Esophagus squamous epithelium (tissue), 5 donors: ENCODE measurements at places on chromosomes 6 and 20. TPM values are rescaled to one million over a fixed set of nuclear protein-coding genes. Genes with fewer than 3 reads are reported as not detected.

DNA sequence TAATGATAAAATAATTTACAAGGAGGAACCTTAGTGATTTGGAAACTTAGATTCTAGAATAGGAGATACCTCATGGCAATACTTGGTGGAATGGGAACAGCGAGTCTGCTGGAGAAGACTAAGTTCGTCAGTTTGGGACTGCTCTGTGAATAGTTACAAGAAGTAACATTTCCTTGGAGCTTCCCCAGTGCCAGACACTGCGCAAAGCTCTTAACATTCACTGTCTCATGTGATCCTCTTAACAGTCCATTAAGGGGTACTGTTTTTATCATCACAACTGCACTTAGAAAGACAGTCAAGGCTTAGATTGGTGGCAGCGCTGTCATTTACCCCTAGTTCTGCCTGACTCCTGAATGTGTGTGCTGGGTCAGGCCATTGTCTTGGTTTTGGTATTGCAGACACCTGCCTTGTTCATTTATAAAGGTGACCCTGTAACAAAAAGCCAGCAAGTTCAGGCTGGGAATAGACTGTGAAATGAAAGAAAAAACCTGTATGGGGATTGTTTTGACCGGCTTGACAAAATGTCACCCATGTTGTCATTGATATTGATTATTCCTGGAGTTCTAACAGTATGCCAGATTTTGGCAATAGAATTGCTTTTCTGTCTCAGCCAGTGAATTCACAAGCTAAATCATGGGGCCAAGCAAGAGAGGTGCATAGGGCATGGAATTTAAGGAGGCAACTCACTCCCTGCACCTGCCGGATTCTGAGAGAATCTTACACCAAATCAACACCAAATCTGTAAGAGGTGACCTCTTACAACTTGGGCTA, 118.4 kb downstream of the SASH1 start:
- H3K4me3 ChIP-seq, result no peak overlapping the region
- H3K36me3 ChIP-seq, result no peaks in the 10 kb centered on the region
- no peak for DNase-seq
- H3K4me1 ChIP-seq, result peaks cover 57% of the 10 kb centered on the region
- H3K27ac ChIP-seq, result no peak overlapping the region

The STMND1 gene
- total RNA-seq, result not detected

DNA sequence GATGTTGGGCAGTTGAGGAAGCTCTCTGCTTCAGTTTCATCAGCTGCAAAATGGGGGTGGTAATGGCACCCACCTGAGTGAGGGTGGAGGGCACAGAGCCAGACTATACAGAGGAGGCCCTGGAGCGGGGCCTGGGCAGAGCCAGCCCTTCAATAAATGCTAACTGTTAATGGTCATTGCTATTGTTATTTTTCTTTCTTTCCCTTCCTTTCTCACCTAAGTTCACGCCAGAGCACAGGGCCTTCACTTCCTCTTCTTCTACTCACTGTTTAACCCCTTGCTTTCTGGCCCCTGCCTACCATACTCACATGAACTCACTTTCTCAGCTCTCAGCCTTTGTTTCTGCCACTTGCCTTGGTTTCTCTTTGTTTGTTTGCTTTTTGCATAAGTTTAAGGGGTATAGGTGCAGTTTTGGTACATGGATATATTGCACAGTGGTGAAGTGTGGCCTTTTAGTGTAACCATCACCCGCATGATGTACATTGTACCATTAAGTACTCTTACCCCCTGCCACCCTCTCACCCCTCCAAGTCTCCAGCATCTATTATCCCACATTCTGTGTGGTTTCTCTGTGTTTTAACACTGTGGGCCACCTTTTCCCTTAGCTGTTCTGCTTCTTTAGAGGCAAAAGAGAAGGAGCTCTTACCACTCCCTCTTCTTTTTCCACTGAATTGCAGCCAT, 7.5 kb upstream of the RREB1 start:
- H3K27ac ChIP-seq, result no peak overlapping the region
- H3K4me3 ChIP-seq, result no peak overlapping the region
- no peaks in the 10 kb centered on the region for H3K4me1 ChIP-seq
- DNase-seq, result no peak
- no peaks in the 10 kb centered on the region for H3K36me3 ChIP-seq

DNA sequence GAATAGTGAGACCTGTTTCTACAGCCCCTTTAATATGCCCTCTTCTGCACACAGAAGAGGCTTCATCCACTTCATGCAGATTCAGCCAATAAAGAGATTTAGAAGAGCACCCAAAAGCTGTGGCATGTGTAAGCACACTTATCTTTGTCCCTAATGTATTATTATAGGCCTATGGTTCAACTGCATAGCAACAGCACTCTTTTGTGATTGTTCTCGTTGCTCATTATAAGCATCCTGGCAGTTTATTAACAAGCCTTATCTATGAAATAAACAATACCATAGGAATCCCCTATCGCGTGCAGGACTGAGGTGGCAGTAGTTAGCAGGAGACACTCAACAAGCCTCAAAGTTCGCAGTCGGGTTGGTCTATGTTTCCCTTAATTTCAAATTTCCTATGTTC, 138.5 kb upstream of the BEND6 start:
- H3K4me3 ChIP-seq, result no peak overlapping the region
- H3K4me1 ChIP-seq, result no peaks in the 10 kb centered on the region
- H3K36me3 ChIP-seq, result no peaks in the 10 kb centered on the region
- DNase-seq, result no peak
- H3K27ac ChIP-seq, result no peak overlapping the region

GRCh38 chr20:60262967-60263603, 304.9 kb downstream of the CDH26 start:
- H3K27me3 ChIP-seq, result peaks cover 21% of the 10 kb centered on the region
- no peak overlapping the region for H3K4me3 ChIP-seq
- H3K4me1 ChIP-seq, result no peaks in the 10 kb centered on the region
- no peak for DNase-seq
- no peak overlapping the region for H3K27ac ChIP-seq
- H3K36me3 ChIP-seq, result no peaks in the 10 kb centered on the region

- H3K4me3 ChIP-seq, result no peak overlapping the region
- no peak overlapping the region for H3K27ac ChIP-seq
- no peaks in the 10 kb centered on the region for H3K4me1 ChIP-seq
- DNase-seq, result no peak
- no peaks in the 10 kb centered on the region for H3K36me3 ChIP-seq
- no peaks in the 10 kb centered on the region for H3K27me3 ChIP-seq
Observed at GRCh38 chr6:14125346-14125745, 7.8 kb downstream of the CD83 start.

The TRAPPC3L gene
- total RNA-seq, result not detected

The SIRPB1 gene
- total RNA-seq, result 0.49 TPM

- no peak overlapping the region for H3K4me3 ChIP-seq
- no peaks in the 10 kb centered on the region for H3K4me1 ChIP-seq
- no peaks in the 10 kb centered on the region for H3K27me3 ChIP-seq
- H3K36me3 ChIP-seq, result no peaks in the 10 kb centered on the region
- DNase-seq, result no peak
Observed at GRCh38 chr20:37867289-37868195, 35.4 kb upstream of the VSTM2L start.

DNA sequence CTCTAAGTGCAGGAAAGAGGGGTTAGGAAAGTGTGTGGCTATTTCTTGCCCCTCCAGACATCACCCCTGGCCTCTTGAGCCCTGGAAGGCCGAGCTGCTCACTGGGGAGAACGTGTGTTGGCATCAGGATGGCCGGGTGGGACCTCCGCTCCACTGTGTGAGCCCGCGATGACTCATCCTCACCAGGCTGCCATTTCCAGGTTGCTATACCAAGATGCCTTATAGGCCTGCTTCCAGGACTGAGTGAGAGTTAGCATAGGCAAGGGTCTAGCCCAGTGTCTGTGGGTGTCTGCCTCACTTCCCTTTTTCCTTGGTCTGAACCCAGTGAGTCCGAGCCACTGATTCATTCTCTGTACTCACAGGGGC, 105.0 kb downstream of the MRPL14 start:
- DNase-seq, result no peak
- H3K27me3 ChIP-seq, result no peaks in the 10 kb centered on the region
- H3K36me3 ChIP-seq, result no peaks in the 10 kb centered on the region

GRCh38 chr6:69337311-69337710, 459.5 kb downstream of the LMBRD1 start:
- H3K36me3 ChIP-seq, result no peaks in the 10 kb centered on the region
- H3K27me3 ChIP-seq, result no peaks in the 10 kb centered on the region
- no peak overlapping the region for H3K4me3 ChIP-seq
- H3K4me1 ChIP-seq, result no peaks in the 10 kb centered on the region

DNA sequence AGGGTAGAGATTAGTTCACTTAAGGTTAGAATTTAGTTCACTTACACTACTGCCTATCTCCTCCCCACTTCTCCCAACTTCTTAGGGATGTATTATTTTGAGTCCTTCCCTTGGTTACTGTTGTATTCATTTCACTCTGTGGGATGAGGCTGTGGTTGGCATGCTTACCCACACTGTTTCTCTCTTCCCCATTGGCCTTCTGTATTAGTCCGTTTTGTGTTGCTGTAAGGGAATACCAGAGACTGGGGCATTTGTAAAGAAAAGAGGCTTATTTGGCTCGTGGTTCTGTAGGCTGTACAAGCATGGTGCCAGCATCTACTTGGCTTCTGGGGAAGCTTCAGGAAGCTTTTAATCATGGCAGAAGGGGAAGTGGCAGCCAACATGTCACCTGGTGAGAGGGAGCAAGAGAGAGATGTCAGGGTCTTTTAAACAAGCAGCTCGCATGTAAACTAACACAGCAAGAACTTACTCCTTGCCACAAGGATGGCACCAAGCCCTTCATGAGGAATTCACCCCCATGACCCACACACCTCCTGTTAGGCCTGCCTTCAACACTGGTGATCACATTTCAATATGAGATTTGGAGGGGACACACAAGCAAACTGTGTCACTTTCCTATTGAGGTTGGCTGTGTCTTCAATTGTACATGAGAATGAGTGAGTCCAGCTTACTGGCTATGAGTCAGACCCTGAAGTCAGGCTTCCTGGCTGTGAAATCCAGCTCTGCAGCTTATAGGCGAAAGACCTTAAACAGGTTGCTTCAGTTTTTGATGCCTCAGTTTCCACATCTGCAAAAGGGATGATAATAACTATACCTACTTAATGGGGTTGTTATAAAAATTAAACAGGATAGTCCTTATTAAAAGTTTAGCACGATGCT, 53.3 kb downstream of the SYNDIG1 start:
- no peak overlapping the region for H3K4me3 ChIP-seq
- H3K27ac ChIP-seq, result no peak overlapping the region
- no peaks in the 10 kb centered on the region for H3K4me1 ChIP-seq
- no peaks in the 10 kb centered on the region for H3K27me3 ChIP-seq
- H3K36me3 ChIP-seq, result no peaks in the 10 kb centered on the region

DNA sequence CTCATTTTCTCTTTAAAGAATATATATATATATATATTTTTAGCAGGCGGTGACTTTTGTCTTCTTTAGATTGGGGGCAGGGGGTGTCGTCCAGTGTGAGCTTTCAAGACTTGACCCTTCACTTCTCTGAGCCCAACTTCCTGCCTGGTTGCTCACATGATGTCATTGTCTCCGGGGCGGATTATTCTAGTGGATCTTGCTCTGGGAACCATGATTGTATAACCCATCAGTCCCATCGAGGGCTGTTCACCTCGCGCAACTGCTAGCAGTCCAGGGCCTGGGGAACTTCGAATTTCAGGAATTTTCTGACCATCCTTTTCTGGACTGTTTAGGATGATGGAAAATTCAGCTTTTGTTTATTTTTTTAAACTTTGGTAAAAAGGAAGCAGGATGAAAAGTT, 1.0 kb downstream of the IGF2R start:
- H3K36me3 ChIP-seq, result no peaks in the 10 kb centered on the region
- H3K27me3 ChIP-seq, result no peaks in the 10 kb centered on the region
- H3K27ac ChIP-seq, result peak overlapping the region; percentile 93

The GPLD1 gene
- 0.27 TPM for total RNA-seq

The GPX5 gene
- total RNA-seq, result not detected
